Central memory CD4-positive, alpha-beta T cell (primary cell): ENCODE measurements at places on chromosomes 2 and 18.

DNA sequence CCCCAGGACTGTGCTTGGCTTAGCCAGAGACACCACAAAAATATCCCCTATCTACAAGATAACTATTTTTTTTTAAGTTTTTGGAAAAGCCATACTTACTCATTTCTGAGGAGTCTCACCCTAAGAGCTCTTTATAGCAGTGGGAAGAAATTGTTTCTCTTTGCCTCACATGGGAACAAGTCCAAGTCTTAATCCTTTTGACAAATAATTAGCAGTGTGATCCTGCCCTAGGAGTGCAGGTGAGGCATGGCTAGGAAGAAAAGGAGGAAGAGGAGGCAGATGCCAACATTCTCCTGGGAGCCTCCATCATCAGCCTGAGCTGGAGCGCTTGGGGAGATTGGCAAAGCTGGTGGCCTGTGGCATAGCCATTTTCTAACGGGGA is 115.6 kb downstream of the STPG4 start:
- DNase-seq: no peak

- DNase-seq: no peak
Measured at GRCh38 chr2:155733091-155733853, 599.2 kb downstream of the NR4A2 start.

GRCh38 chr2:147297820-147298219 is 547.0 kb upstream of the ACVR2A start:
- DNase-seq: peak; percentile 59

DNA sequence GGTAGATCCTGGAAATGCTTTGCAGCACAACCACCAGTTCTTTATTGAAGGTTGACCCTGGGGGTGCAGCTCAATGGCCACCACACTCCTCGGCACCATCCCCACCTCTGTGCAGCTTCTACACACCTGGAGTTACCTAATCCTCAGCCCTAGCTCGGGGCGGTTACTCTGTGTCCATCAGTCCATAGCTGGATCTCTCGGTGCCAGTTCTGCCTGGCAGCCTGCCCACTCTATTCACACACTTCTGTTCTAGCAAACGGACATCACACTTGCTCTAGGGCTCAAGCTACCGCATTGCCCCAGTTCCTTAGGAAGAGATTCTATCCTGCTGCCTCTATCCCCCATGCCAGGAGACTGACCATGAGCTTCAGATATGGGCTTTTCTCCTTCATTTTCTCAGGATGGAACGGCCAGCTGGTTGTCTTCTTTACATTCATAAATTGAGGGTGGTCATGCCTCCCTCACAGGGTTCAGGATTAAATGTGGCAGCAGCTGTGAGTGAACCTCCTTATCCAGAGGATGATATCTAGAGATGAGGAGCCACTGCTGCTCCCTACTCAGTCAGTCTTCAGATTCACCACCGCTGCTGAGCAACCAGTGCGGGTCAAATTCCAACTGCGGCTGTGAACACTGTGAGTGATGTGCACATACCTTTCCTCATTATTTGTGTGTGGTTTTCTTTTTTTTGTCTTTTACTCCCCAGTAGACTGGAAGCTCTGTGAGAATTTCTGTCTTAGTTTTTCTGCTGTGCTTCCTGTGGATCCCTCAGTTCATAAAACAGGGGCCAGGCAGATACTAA is 66.9 kb upstream of the TRIB2 start:
- DNase-seq: no peak

- no peak for DNase-seq
Measured at GRCh38 chr2:233289648-233290047, 18.0 kb upstream of the SAG start.
